Bronchial epithelial cell (primary cell): ENCODE measurements at places on chromosomes 4 and X. TPM values are rescaled to one million over a fixed set of nuclear protein-coding genes. Genes with fewer than 3 reads are reported as not detected.
A peak's percentile ranks its signal among the peaks of the same experiment; 100 is the strongest.

GRCh38 chr4:69518102-69518501, 22.4 kb upstream of the UGT2B4 start:
- DNase-seq = no peak

Gene IQSEC2
- 3.4 and 5.9 TPM in 2 replicates for total RNA-seq

DNA sequence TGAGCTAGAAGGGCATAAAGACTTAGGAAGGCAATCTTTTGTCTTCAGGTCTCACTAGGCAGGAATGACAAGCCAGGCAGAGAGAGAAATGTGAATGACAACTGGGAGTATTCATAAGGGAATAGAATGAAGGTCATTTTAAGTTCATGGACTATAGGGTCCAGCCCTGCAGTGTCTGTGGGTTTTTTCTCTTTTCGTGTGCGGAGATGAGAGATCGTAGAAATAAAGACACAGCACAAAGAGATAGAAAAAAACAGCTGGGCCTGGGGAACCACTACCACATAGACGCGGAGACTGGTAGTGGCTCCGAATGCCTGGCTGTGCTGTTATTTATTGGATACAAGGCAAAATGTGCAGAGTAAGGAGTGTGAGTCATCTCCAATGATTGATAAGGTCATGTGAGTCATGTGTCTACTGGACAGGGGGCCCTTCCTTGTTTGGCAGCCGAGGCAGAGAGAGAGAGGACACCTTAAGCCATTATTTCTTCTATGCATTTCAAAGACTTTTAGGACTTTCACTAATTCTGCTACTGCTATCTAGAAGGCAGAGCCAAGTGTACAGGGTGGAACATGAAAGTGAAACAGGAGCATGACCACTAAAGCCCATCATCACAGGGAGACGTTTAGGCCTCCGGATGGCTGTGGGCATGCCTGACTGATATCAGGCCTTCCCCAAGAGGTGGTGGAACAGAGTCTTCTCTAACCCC, 921.8 kb upstream of the PCDH10 start:
- no peak for DNase-seq

DNA sequence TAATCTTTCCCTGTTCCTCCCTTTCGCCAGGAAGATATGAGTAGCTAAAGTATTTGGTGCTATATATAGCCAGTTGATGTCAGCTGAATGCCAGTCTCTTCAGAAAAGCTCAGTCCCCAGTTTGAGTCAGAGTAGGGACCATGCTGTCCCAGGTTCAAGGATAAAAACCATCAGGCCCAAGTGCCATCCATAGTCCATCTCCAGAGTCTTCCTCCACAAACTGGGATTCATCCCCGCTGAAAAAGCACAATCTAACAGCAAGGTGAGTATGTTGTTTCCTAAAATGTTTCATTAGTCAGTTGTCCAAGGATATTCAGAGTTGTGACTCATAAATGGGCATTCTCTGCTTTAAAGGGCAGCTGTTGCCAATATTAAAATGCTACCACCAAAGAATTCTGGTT, at the start of gene MYOZ2:
Gene MYOZ2, plus strand, starts transcription at position 112 of the 401 bp plus-strand sequence. CDS start 694 bp downstream, outside the sequence.
- DNase-seq = peak; percentile 48

- no peak for DNase-seq
Measured at GRCh38 chrX:9642270-9642995, 123.2 kb downstream of the GPR143 start.

Gene HEPH
- total RNA-seq = under 0.01 and 0.26 TPM in 2 replicates

- no peak for DNase-seq
Measured at GRCh38 chr4:150123087-150123486, 44.8 kb downstream of the DCLK2 start.

DNA sequence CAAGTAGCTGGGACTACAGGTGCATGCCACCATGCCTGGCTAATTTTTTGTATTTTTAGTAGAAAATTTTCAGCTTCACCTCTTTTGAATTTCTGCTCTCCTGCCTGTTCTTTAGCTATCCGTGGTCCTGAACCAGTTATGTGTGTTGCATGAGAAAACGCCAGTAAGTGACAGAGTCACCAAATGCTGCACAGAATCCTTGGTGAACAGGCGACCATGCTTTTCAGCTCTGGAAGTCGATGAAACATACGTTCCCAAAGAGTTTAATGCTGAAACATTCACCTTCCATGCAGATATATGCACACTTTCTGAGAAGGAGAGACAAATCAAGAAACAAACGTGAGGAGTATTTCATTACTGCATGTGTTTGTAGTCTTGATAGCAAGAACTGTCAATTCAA, 13.9 kb downstream of the ALB start:
- DNase-seq = no peak

- peak; percentile 51 for DNase-seq
Measured at GRCh38 chr4:47933840-47934239, 19.5 kb upstream of the NFXL1 start.

DNA sequence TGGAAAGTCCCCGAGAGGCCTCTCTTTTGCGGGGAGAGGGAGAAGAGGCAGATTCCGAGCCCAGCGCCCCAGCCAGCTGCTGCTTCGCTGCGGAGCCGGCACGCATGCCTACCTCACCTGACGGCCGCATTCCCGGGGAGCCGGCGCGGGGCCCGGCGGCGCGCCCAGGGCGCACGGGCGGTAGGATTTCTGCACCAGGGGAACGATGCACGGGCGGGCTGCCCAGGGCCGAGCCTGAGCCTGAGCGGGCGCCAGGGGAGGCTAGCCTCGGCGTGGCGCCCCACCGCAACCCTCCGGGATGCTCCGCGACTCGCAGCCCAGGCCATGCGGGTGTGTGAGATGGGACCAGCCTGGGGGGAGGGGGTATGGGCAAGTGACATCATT, 81.3 kb upstream of the SCML1 start:
- no peak for DNase-seq

DNA sequence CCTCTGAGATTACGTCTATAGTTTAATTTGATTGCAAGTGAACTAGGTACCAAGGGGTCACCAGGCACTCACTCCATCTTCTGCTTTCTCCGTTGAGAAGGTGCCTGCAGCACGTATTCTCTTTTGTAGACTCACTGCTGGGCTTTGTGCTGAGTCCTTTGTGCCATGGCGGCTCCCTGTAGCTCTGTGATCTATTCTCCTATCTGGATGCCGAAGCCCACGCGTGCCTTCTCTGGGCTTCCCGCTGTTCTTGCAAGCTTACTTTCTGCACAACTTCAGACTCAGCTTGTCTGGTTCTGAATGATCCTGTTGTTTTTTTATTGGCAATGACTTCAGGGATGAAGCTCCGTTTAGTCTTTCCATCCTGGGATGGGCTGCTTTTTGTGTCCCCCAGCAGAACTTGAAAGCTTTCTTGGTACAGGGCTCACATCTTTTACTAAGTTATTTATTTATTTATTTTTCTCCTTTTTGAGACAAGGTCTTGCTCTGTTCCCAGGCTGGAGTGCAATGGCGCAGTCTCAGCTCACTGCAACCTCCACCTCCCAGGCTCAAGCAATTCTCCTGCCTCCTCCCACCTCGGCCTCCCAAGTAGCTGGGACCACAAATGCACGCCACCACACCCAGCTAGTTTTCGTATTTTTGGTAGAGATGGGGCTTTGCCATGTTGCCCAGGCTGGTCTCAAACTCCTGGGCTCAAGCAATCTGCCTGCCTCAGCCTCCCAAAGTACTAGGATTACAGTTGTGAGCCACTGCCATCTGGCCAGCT, 100.9 kb upstream of the NKX1-1 start:
- DNase-seq = no peak

DNA sequence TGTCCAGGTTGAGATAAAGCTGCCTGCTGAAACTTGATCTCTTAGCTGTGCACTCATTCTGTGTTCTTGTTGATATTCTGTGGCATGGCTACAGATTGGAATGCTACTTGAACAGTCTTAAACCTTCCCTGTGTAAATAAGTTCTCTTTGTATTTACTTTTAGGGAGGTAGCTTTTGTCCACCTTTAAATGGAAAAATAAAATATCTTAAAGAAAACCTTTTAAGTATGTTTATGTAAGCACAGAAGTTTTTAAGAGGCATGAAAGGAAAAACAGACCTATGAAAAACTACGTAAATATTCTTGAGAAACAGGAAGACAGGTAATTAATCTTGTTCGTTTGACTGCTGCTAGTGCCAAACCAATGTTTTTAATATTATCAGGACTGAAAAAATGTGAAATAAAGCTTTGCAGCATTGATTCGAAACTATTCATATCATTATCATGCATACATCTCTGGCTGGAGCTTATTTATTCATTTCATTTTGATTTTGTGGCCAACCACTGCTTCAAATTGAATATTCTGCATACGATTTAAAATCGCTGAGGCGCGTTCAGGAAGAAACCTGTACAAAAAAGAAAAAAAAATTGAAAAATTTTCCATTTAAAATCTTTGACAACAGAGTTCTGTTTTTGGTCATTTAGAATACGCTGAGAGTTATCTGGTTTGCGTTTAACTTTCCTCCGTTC, 17.8 kb downstream of the HSD17B13 start:
- DNase-seq = peak; percentile 80

DNA sequence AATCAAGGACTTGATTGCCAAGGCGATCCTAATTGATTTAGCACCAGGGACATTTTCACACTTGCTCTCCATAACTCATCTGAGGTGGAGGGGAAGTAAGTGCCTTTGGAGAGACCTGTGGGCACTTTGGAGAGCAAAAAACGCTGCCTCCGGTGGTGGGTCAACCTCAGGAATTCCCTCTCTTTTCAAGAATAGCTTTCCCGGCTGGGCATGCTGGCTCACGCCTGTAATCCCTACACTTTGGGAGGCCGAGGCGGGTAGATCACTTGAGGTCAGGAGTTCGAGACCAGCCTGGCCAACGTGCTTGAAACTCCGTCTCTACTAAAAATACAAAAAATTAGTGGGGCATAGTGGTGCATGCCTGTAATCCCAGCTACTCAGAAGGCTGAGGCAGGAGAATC, 49.2 kb downstream of the PRPS1 start:
- peak; percentile 35 for DNase-seq

- peak; percentile 83 for DNase-seq
Measured at GRCh38 chr4:143016171-143016570, 168.5 kb upstream of the USP38 start.

DNA sequence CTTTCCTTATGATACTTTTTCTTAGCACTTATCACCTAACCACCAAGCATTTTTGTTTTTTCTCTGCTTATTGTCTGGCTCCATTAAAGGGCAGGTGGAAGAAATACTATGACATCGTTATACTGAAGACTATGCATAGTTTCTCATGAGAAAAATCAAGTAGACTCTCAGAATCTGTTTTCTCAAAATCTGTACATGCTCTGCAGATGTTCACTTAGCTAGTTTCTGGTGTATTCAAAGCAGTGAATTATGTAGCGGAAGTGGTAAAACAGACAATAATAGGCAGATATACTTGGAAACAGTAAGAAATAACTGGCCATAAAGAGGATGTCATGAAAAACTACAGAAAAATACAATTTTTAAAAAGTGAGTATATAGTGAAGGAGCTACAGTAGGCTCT, 146.0 kb downstream of the STIM2 start:
- no peak for DNase-seq

Gene SYN1
- total RNA-seq = 0.26 TPM in 1 of 2 replicates, not detected in the other

GRCh38 chr4:42488114-42488513, 90.8 kb downstream of the SHISA3 start:
- no peak for DNase-seq

Gene GNRHR
- total RNA-seq = under 0.01 and 0.13 TPM in 2 replicates

DNA sequence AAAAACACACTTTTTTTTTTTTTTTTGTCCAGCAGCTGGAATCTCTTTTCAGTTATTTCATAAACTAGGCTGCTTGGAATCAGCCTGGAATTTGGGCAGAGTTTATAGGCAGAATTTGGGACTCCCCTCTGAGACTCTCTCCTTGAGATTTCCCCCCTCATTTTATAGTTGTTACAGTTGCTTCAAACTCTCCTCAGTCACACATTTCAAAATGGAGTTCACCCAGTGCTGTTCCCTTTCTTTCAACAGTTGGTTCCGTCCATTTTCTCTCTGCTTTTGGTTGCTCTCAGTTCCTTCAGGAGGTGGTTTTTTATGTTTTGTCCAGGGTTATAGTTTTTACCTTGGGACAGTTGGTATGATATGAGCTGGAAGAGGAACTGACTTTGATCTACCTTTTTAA, 27.5 kb downstream of the NSD2 start:
- DNase-seq = no peak

Gene TRIML2
- total RNA-seq = not detected in 2 replicates

DNA sequence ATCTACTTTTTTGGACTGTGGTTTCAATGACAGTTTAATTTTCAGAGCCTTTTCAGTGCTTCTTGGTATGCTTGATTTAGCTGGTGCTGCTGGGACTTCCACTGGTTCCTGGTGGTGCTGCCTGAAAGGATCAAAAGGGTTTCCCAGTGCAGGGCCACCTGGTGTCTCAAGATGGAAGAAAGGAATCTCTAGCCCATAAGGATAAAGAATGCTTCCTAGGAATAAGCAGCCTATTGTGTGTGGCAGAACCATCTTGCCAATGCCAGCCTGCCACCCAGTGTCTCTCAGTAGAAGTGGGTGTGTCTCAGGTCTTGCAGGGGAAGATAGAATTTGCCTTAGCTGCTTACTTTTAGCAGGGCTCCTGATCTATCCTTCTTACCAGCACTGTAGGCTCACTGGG, 15.0 kb upstream of the RAI2 start:
- DNase-seq = peak; percentile 2
